SJSA1 (cell line): ENCODE measurements at places on chromosomes 1 and 21.

DNA sequence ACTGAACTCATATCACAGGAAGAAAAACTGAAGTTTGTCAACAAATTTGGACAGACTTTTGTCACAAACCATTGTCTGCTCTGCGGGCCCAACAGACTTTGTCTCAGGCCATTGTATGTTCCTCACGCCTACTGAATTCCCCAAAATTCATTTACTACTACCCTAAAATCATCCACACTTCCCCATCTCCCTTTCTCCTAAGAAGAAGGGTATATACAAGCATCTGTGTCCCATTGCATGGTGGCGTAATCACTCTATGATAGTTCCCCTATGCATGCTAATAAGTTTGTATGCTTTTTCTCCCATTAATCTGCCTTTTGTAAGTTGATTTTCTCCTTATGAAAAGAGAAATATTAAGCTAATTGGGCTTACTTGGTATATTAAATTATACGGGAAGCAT is 54.9 kb upstream of the ATF3 start:
- no peak for DNase-seq

DNA sequence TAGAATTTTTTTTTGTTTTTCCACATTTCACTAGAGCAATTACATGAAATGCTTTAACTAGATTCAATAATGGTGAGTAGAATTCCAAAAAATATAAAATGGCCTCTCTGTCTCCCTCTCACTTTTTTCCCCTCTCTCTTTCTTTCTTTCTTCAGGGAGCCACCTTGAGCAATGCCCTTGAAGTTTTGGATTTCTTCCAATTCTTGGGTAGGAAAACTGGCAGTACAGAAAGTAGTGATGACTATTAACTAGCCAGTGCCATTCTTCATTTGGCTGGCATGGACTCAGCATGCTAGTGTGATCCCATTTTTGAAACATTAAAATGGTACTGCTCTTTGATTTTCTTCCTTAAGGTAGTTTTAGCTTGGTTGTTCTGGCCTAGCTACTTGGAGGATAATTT is 4.5 kb upstream of the FNBP1L start:
- DNase-seq = no peak

GRCh38 chr1:6488602-6489382 is 2.7 kb downstream of the PLEKHG5 start:
- no peak for DNase-seq

DNA sequence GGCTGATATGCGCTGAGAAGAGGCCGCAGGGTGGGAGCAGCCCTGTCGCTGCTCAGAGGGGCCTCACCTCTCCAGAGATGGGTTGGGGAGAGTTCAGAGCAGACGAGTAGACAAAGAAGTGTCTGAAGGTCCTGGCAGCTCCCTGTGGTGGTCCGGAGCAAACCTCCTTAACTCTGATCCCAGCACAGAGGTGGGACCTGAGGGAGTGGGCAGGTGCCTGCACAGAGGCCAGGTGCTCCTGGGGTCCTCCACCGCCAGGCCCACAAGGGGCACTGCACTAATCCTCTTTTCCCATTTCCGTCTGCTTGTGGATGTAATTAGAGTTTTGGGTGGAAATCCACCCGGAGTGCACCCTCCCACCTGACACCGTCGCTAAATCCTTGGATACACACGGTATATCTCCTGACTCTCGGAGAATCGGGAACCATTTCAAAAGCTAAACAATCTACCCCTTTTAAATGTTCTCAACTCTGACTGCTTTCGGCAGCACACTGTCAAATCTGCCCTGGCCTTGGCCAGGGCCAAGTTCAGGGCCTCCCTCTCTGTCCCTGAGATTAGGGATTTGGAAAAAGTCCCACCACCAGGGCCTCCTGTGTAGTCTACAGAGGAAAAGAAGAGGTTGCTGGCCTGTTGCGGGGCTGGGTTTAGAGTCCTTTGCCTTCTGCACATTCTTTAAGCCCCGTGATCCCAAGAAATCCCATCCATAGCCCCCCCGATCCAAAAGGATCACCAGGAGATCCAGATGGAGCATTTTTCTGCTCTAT is 22.4 kb downstream of the CASZ1 start:
- DNase-seq = no peak

DNA sequence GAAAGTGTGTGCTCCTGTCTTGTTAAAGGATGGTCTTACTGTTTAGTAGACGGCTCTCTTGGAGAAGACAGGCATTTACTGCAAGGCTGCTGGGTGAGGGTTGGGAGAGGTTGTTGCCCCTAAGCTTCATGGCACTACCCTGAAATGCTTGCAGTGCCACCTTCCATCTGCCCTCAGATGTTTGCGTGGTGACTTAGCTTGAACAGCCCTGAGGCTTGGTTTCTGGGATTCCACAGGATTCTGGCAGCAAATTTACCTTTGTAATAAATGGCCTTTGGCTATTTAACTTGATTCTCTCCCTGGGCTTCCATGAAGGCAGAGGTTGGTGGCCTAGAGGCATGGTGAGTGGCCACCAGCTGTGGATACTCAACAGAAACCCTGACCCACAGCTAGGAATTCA is 11.6 kb downstream of the MTARC1 start:
- no peak for DNase-seq

- DNase-seq = no peak
These were observed 6.2 kb upstream of the SLC5A9 start for GRCh38 chr1:48216313-48216712.
